ENCODE measurements at places on chromosomes 1 and 21. TPM values are rescaled to one million over a fixed set of nuclear protein-coding genes. Genes with fewer than 3 reads are reported as not detected.

- no peak for DNase-seq
Observed at GRCh38 chr1:218284377-218284916, 646 bp upstream of the RRP15 start.

DNA sequence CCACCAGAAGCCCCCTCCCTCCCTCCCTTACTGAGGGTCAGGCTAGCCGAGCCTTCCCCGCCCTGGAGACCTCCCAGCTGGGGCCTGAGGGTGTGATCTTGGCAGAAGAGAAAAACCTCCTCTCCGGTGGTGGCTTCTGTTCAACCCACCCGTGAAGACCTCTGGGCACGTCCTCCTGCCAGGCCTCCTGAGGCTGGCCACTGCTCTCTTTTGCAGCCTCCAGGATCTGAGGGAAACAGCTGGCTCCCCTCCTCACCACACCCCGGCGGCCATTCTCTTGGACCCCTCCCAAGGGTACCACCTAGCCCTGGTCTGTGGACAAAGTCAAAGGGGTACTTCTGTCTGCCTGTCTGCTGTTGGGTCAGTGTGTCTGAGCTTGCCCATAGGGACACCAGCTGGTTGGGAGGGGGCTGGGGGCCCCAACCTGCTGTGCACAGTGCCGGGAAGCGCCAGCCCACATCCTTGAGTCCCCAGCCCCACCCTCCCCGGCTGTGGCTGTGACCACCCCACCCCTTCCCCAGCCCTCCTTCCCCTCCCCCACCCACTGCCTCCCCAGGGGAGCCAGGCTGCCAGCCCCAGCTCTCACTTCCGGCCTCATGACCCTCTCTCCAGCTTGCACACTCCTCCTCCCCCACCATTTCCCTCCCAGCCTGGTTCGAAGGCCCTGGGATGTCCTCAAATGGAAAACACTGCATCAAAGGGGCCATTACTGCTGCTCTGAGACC is 48.1 kb downstream of the AHDC1 start:
- peak; percentile 91 for DNase-seq

PLA2G2D gene
- total RNA-seq: not detected

MCOLN3 gene
- 0.34 TPM for total RNA-seq

ICOSLG gene
- 10.5 TPM for total RNA-seq

DNA sequence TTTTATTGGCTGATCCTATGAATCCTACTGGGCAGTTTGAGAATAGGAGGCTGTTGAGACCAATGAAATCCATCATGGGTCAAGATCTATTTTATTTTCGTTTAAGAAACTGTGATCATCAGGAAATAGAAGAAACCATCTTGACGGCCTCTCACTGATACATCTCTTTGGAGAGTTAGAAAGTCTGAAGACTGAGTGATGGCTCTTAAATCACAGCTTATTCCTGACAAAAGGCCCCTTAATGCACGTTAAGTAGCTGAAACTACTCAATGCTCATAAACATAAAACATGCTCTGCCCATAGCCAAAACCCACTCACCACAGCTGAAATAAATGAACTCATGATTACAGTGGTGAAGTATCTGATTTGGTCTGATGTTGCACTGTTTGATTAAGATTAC is 784.5 kb upstream of the NEGR1 start:
- no peak for DNase-seq

SLC9C2 gene
- not detected for total RNA-seq

AMY1B gene
- total RNA-seq: not detected

- DNase-seq: no peak
Observed at GRCh38 chr1:27598902-27599528, 4.9 kb downstream of the AHDC1 start.

- peak; percentile 15 for DNase-seq
Observed at GRCh38 chr1:84635429-84635828, 54.8 kb downstream of the SSX2IP start.

DNA sequence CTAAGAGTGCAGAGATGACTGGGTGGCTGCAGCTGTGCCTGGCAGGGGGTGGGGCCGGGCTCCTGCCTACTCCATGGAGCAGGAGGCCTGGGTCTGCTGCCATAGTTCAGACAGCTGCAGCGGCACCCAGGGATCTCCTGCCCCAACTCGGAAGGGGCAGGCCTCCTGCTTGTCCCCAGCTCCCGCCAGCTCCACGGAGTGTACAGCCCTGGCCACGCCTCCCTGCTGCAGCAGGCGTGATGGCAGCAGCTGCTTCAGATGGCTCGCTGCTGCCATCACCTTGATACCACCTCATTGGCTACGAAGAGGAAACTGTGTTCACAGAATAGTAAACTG is 35.9 kb downstream of the ACTL8 start:
- DNase-seq: no peak

- no peak for DNase-seq
Observed at GRCh38 chr1:234326497-234327366, 46.5 kb upstream of the COA6 start.

GRCh38 chr1:205504311-205505075 is at the start of gene CDK18:
TSS of gene CDK18 (plus strand) at chr1:205504669. CDS start at chr1:205523168, 18,499 bp downstream.
- no peak for DNase-seq

FGR gene
- total RNA-seq: not detected

HSPB7 gene
- total RNA-seq: 3.4 TPM

Data from osteocyte (in vitro differentiated cells).